ENCODE measurements at places on chromosomes 1 and 21.

- DNase-seq, result peak; percentile 43
These were observed 18.8 kb downstream of the PLEKHM2 start for GRCh38 chr1:15702722-15703550.

GRCh38 chr1:228837032-228837431, 101.8 kb downstream of the RHOU start:
- DNase-seq, result no peak

- no peak for DNase-seq
These were observed 64.7 kb downstream of the COQ8A start for GRCh38 chr1:227004796-227005195.

- DNase-seq, result peak; percentile 26
These were observed 207.3 kb downstream of the SLC45A1 start for GRCh38 chr1:8525216-8525557.

All from Daoy (cell line).